HCT116 (cell line): ENCODE measurements at places on chromosomes 5 and 9.

DNA sequence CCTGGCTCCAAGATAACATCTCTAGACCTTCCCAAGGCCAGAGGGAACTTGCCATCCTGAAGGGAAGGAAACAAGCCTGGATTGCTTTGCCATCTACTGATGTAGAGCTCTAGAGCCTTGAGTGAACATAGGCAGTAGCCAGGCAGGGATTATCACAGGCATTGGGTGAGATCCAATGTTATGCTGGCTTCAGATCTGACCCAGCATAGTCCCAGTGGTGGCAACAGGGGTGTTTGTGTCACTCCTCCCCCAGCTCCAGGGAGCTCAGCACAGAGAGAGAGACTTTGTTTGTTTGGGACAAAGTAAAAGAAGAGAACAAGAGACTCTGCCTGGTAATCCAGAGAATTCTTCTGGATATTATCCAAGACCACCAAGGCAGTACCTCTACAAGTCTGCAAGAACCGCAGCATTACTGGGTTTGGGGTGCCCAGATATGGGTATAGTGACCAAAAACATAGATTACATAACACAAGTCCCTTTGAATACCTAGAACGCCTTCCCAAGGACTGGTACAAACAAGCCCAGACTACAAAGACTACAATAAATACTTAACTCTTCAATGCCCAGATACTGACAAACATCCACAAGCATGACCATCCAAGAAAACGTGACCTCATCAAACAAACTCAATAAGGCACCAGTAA is 137.6 kb upstream of the DAPK1 start:
- no peak for DNase-seq

DNA sequence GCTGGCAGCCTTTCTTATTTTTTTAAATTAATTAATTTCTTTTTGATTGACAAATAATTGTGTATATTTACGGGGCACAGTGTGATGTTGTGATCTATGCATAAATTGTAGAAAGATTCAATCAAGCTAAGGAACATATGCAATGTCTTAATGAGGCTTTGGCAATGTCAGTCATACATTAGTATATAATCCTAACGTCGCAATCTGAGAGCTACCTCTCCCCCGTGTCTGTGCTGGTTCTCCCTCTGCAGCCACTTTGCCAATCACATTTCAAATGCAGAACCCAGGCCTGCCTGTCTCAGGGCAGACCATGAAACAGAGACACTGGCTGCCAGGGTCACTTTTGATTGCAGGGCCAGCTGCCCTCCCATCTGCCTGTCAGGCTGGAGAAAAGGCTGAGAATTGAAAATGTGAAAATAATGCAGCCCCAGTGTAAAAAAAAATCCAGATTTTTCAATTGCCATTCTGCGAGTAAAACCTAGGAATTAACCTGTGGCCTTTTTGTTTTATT is 56.3 kb downstream of the SLC24A2 start:
- no peak for DNase-seq

- DNase-seq: no peak
Measured at GRCh38 chr9:5425006-5425628, 12.6 kb downstream of the PLGRKT start.

DNA sequence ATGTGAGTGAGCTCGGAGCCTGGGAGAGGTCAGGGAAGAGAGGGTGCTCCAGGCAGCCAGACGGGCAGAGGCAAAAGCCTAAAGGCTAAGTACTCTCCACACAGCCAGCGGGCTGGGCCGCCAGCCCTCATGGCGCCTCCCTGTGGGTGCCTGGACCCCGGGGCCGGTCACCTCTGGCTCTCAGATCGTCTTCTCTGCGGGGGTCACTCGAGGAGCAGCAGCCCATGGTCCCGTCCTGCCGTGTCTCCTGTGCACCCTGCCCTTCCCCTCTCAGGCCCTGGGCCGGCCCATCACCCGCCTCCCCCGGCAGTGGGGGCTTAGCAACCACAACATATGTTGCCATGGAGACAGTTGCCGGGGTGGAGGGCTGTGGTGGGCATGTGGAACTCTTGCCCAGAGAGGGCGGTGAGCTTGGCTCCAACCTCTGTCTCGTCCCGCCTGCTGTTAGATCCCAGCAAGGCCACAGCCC is 4.2 kb downstream of the AK1 start:
- no peak for DNase-seq

DNA sequence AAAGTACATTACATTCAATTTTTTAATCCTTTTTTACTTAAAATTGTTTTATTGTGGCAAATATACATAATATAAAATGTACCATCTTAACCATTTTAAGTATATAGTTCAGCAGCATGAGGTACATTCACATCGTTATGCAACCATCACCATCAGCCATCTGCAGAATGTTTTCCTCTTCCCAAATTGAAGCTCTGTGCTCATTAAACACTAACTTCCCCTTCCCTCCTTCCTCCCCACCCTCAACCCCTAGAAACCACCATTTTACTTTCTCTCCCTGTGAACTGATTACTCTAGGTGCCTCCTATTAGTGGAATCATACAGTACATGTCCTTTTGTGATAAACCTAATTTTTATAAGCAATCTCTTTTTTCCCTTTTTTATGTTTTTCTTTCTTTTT is 15.6 kb downstream of the TEX53 start:
- DNase-seq: no peak

GRCh38 chr5:37921452-37921851 is 81.6 kb upstream of the GDNF start:
- DNase-seq: no peak

- no peak for DNase-seq
Measured at GRCh38 chr9:33172256-33173238, 5.4 kb upstream of the B4GALT1 start.

- DNase-seq: no peak
Measured at GRCh38 chr5:57906671-57907070, 424.1 kb upstream of the ACTBL2 start.

DNA sequence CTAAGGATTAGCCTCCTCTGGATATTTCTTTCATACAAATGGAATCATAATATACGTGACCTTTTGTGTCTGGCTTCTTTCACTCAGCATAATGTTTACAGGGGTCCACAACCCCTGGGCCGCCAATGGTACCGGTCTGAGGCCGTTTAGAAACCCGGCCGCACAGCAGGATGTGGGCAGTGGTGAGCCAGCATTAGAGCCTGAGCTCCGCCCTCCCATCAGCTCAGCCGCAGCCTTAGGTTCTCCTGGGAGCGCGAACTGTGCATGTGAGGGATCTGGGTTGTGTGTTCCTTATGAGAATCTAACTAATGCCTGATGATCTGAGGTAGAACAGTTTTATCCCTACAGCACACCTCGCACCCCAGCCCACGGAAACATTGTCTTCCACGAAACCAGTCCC is 229.7 kb downstream of the ICE1 start:
- no peak for DNase-seq

DNA sequence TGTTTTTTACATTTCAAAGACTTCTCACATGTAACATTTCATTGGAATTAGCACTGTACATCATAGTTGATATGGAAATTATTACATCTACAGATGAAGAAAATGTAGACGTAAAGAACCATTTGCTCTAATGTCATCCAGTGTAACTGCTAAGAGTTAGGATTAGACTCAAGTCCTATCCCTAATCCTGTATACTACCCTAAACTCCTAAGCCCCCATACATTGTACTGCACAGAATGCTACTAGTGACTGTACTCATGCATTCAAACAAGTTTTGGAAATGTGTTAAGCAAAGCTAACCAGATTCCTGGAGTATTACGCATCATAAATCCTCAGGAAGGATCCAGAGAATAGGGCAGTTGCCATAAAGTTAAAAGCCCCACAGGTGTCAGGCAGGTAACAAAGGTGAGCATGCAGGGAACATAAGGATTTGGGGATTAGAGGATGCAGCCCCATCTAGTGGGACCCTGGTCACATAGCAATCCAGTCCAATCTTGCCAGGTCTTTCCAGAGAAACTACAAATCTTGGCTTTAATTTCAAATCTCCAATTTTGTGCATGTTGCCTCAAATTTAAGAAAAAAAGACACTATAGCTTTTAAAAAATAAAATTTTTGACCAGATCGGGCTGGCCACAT is 32.0 kb downstream of the HAVCR1 start:
- peak; percentile 37 for DNase-seq
